ENCODE measurements at places on chromosomes 12 and 14.

GRCh38 chr12:93166541-93167307 is 211.0 kb upstream of the NUDT4 start:
- no peak for DNase-seq

DNA sequence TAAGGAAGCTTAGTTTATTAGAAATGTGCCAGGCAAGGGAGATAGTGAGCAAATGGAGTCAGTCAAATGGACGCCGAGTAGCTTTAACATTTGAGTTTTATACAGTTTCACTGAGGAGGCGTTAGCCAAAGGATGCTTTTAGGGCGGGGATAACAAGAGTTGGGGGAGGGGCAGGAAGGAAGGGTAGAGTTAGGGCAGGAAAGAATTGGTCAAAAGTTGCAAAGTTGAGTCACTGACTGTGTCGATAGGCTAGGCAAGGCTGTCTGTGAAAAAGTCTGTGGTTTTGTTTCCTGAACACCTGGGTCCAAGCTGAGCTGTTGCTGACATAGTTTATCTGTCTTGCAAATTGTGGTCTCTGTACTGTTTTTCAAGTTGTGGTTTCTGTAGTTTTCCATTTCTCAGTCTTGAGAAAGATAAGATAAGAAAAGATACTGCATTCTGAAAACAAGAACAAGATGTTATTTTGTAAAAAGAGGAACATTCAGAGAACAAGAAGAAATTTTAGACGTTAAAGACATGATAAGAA is 62.6 kb upstream of the RESF1 start:
- DNase-seq, result peak; percentile 78

- no peak for DNase-seq
These were observed 395.5 kb downstream of the ZFP36L1 start for GRCh38 chr14:68397371-68397811.

- no peak for DNase-seq
These were observed 812.4 kb downstream of the NRXN3 start for GRCh38 chr14:78982551-78982950.

GRCh38 chr12:3328571-3328970 is 162.4 kb upstream of the PRMT8 start:
- DNase-seq, result no peak

GRCh38 chr12:65125975-65126374 is 4.9 kb upstream of the WIF1 start:
- no peak for DNase-seq

- DNase-seq, result no peak
These were observed 56.3 kb downstream of the MNAT1 start for GRCh38 chr14:60790850-60791249.

DNA sequence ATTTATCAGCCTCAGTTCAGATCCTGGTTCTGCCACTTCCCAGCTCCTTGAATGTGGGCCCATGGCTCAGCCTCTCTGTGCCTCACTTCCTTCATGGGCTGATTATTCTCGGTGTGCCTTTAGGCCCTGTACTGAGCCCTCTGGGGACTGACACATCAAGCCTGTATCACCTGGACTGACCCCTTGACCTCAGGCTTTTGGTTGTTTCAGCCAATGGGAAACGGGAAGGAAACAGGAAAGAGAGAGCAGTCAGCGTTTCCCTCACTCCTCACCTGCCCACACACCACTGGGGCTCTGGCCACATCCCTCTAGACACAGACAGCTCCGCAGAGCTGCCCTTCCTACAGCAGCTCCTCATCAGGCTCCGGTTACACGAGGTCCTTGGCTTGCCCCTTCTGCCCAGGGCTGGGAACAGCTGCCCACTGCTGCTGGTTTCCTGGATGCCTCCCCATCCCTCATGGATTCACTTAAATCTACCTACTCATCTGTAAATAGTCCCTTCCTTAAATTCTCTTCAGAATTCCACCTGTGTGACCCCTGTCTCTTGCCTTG is 37.0 kb upstream of the ITPR2 start:
- DNase-seq, result peak; percentile 36

DNA sequence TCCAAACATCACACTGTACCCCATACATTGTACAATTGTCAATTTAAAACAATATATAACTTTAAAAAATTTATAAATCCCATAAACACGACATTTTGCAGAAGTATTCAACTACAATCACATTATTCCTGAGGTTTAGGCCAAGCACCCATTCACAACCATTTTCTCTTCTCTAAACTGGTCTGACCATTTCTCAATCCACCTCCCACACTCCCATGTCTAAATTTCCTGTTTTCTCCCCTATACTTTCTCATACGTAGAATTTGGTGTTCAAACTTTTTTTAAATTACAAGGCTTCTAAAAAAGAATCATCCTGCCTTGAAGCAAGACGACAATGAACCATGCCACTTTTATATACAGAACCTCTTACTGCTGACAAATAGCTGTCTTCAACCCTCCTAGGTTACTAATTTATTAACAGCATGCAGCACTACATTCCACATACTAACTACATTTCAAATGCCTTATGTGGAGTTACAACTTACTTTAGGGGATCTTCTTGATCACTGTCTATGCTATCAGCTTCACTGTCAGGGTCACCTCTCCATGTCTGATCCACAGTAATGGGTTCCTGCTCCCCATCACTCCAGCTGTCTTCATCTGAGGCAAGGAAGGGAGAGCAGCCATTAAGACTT is 3.4 kb downstream of the KANSL2 start:
- DNase-seq, result no peak

DNA sequence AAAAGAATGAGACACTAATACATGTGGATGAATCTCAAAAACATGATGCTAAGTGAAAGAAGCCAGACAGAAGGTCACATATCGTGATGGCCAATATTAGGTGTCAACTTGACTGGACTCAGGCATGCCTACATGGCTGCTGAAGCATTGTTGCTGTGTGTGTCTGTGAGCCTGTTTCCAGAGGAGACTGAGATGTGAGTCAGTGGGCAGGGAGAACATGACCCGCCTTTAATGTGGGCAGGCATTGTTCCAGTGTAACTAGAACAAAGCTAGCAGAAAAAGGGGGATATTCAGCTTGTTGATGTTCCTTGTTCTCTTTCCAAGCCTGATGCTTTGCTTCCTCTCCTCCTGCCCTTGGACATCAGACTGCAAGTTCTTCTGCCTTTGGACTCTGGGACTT is 47.6 kb downstream of the DCAF5 start:
- peak; percentile 84 for DNase-seq

- no peak for DNase-seq
These were observed 4.1 kb downstream of the C12orf75 start for GRCh38 chr12:105334582-105334981.

DNA sequence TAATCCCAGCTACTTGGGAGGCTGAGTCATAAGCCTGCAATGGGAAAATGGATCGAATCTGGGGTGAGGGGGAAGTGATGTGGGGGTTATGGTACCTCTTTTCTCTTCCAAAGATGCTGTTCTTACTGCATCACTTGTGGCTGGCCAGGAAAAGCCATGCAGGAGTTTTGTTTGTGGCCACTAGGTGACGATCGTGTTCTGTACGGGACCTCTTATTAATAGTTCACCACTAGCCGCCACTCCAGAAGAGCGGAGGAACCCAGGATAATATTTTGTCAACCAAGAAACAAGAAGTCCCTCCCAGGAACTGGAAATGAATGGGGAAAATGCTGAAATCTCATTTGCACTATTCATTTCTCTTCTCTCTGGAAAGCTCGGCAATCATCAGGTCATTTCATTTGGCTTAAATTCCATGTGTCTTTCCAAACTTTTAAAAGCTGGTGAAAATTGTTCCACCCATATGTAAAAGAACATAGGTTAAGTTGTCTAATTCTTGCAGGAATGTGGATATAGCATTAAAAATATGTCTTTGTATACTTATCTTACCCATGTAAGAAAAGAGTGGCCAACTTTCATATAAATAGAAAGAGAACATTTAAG is 8.9 kb downstream of the GPR65 start:
- peak; percentile 77 for DNase-seq

GRCh38 chr12:125463386-125463785 is 398.2 kb downstream of the AACS start:
- no peak for DNase-seq

- no peak for DNase-seq
These were observed 49.2 kb downstream of the SSH1 start for GRCh38 chr12:108807996-108808769.

DNA sequence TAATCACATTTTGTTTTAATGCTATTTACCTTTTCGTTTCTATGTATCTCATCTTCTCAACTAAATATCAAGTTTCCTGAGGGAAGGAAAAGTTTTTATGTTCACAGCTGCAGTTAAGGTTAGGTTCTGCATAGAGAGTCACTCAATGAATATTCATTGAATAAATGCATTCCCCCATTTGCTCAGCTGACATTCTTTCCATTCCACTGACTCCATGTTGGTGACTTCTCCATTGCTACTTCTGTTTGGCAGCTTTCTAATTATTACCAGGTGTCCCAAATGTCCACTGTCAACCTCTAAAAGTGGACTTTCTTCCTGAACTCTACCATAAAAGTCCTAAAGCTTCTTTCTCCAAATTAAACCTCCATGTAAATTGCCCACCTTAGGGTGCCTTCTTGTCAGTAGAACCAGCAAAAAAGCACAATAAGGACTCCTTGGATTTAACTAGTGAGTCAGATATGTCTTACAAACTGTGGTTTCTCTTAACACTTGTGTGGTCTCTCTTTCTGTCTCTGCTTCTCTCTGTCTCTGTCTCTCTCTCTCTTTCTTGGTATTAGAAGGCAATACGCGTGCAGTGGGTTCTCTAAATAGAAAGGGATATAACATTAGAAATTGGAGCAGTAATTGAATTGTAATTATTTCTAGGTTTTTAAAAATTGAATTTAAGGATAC is 85.9 kb downstream of the TMEM117 start:
- no peak for DNase-seq

DNA sequence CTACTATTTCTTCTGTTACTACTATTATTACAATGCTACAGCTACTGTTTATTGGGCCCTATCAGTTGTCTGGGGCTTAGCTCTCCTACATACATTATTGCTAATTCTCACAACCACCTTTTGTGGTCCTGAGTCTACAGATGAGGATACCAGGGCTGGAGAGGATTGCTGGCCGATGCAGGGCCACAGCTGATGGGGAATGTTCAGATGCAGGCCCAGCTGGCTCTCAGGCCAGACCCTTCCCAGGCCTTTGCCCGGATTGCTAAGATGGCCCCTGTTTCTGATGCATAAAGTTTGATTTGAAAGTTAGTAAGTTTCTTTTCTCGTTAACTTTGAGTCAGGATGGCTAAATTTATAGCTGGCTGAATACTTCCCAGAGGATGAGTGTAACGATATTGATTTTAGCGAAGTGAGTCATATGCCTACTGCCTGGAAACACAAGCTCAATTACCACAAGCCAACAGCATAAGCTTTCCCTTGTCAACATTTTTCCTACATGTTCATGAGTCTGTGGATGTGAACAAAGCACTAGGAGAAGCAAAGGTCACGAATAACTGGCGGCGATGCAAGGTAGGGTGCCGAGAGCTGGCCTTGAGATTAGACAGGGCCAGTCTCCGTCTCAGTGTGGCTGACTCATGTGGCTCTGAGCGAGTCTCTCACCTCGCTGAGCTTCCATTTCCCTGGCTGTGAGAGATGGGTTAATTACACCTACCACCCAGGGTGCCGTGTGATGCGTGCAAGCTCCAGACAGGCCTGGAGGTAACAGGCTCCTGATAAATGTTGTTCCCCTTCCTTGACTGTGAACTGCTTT is 111.0 kb downstream of the BEGAIN start:
- DNase-seq, result peak; percentile 3

- no peak for DNase-seq
These were observed 14.9 kb downstream of the STXBP6 start for GRCh38 chr14:25034803-25035681.

DNA sequence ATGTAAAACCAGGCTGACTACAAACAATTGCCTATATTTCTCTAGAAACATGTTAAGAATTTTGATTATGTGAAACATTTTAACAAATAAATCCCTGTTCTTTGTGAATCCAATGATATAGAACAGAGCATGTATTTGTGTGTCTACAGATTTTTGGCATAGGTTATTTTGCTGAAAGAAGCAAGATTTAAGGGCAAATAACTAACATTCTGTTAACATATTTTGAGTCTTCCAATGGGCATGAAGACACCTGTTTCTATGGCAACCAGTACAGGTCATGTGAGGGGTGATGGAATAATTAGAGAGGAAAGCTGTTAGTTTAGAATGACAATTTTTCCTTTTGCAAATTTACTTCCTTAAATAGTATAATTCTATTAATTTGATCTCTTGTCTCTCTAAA is 8.8 kb downstream of the ART4 start:
- peak; percentile 23 for DNase-seq

- DNase-seq, result no peak
These were observed 51.5 kb downstream of the LMNTD1 start for GRCh38 chr12:25501549-25501948.

DNA sequence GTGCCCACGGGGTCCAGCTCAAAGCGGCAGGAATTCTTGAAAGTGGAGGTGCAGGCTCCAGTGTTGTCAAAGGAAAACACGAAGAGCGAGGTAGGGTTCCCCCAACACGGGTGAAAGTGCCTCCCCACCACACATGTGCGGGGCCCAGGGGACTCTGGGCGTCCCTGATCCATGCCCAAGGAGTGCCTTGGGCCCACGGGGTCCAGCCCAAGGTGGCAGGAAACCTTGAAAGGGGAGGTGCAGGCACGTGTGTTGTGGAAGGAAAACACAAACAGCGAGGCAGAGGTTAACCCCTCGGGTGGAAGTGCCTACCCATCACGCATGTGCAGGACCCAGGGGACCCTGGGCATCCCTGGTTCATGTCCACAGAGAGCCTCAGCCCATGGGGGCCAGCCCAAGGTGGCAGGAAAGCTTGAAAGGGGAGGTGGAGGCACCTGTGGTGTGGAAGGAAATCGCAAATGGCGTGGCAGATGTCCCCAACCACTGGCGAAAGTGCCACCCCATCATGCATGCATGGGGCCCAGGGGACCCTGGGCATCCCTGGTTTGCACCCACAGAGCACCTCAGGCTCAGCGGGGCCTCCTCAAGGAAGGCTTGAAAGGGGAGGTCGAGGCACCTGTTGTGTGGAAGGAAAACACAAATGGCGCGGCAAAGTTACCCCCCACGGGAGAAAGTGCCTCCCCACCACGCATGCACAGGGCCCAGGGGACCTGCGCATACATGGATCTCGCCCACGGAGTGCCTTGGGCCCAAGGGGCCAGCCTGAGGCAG is 584.6 kb downstream of the ALG10 start:
- no peak for DNase-seq

Data from dermis blood vessel endothelial cell (primary cell).